ENCODE measurements at places on chromosomes 6 and 20.

DNA sequence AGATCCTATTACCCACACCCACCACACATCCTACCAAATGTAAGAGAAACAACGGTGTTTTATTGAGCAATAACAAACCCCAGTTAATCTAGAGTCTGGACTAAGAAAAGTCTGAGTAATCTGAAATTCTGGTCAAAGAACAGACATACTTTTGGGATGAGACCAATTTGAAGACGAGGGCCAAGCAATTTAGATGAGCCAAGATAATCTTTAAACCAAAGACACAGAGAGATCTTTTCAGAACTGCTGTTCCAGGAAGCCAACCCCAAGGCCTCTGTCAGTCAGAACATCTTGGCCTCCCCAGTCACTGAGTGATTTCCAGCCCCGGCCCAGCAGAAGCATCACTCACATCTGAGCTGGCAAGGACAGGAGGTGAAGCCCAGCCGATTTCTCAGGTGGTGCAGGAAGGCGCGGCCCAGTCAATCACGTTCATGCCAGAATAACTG, 118.5 kb upstream of the SYNDIG1 start:
- no peak for DNase-seq

DNA sequence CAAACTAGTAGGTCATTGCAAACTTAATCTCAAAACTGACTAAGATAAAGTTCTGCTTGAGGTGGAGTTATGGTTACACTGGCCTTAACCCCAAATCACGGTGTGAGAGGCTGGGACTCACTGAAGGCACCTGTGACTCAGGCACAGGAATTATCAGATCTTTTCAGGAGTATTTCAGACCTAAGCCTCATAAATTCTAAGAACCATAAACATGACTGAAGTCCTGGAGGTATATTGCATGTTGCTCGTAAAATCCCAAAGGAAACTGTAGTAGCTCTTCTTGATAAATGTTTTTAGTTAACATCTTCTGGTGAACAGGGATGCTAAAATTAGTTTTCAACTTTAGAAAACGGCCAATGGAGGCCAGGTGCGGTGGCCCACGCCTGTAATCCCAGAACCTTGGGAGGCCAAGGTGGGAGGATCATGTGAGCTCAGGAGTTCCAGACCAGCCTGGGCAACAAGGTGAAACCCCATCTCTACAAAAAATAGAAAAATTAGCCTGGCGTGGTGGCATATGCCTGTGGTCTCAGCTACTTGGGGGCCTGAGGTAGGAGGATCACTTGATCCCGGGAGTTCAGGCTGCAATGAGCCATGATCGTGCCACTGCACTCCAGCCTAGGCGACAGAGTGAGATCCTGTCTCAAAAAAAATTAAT, 36.5 kb downstream of the DZANK1 start:
- DNase-seq = no peak

- DNase-seq = no peak
These were observed at the start of gene TUBB2B for GRCh38 chr6:3227363-3228045. Gene TUBB2B (minus strand): TSS chr6:3227653. CDS start chr6:3227543, 110 bp downstream.

DNA sequence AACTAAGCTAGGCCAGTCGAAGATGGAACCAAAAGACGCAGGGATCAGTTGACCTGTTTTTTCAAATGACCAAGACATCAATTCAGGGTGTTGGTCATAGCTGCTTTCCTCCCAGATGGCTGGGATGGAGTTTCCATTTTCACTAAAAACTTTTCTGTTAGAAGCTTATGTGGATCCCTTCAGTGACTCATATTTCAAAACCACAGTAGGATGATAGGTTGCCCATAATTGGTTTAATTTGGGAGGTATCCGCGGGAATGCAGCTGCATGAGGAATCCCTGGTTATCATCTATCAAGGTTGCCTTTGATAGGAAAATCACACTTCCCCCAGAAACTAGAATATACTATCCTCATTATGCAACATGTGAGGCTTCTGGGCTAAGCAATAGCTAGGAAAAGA, 150.9 kb upstream of the MLIP start:
- DNase-seq = no peak

DNA sequence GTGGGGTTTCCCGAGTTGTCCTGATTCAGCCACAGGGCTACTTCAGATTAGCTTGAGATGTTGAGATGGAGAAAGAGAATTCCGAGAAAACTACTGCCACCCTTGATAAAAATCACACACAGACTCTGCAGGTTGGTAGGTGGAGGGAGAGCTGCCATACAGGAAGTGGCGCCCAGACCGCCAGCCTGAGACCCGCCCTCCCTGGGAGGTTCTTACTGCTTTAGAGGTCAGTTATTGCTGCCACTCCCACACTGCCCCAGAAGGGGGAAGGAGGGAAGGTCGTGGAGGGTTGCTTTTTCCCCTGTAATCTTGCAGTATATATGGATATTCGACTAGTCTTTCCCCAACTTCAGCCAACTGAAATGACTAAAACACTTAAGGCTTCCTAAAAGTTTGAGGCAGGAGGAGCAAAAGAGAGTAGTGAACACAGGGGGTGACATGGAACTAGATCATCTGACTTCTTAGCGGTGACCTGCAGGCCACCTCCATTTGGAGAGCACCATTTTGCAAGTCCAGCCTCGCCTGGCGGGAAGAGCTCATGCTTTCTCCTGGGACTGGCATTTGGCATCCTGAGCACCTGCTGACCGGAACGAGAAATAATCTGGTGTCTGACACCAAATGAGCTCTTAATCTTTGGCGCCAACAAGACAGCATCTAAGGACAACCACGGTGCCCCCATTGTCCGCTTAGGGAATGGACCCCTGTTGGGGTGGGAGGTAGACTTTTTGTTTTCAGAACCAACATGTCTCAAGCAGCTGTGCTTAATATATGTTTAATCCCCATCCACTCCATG, 35.7 kb upstream of the SLC22A1 start:
- no peak for DNase-seq

DNA sequence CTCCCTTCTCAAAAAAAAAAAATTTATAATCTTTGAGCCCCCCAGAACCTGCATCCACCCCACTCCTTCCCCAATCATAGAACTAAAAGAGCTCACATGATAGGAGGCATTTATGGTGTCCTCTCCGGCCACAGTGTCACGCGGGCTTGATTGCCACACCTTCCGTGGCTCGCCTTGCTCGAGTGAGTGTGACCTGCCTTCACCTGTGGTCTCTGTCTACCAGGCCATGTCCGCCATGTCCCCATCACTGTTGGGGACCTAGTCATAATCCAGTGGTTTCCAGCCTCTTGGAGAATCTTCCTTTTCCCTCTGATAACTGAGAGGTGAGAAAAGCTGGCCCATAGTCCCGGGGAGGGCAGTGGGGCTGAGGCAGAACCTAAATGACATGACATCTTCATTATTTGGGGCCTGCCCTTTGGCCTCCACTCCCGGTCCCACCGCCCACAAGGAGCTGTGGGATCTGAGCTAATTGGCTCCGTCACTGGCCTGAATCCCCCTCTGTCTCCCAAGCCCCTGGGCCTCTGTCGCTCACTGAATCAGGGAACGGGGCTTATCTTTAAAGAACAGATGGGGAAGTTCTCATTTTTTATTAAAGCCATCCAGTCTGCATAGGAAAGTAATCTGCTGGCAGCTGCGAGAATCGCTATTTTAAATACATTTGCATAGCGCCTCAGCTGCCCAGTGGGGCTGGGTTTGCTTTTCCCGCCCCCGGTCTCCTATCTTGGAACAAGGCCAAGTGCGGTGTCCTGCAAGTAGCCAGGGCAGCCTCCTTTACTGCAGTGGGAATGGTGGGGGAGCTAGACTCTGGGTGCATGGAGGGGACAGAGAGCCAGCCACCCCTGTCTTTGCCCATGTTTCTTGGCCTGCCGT, 197.6 kb upstream of the PMEPA1 start:
- DNase-seq = no peak

DNA sequence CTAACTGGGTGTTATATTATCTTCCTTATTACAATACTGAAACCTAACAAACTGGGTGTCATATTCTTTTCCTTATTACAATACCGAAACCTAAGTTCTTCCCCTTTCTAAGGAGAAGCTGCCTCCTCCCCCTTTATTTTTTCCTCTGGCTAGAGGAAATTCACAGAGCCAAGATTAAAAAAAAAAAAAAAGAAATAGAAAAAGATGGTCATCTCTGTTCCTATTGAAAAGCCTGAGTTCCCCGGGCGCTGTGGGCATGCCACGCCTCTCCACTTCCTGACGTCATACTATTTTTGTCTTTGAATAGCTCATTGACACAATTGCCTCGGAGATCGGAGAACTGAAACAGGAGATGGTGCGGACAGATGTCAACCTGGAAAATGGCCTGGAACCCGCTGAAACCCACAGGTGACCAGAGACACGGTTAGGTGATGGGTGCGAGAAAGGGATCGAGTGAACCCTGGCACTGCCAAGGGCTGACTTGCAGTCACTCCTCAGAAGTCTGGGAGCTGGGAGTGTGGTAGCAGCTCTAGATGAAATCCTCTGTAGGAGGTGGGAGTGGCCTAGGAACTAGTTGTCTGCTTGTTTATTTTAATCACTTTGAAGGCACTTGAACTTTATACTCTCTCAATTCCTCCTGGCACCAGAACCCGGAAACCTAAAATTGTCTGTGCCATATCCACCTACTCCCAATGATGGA, 82.2 kb upstream of the NAA20 start:
- DNase-seq = no peak

DNA sequence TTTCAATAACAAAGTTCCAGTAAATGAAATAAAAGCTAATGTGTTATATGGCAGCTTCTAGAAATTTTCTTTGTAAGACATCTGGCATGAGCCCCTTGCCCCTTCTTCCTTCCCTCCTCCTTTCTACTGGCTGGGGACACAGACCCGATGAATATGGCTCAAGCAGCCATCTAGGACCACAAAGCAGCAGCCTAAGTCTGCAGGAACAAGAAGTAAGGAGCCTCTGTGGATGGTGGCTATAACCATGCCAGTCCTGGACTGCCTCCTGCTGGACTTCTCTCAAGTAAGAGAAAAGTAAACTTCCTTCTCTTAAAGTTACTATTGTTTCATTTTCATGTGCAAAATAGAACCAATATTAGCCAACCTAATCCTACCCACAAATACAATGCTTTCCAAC, 114.9 kb upstream of the DST start:
- no peak for DNase-seq

DNA sequence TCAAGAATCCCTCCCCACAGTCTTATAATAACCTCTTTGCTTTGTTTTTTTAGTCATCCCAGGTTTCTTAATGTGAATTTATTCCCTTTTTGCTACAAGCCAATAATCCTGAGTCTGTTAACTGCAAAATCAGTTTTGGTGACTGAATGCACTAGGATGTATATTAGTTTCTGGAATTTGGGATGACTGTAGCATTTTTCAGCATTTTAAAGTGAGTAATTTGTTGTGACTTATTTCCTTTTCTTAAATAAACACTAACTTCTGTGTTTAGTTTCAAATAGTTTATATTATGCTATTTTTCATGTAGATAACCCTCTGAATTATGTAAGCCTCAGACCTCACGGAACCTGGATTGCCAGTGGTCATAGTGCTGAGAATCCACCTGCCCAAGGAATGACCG, 5.5 kb downstream of the CST1 start:
- no peak for DNase-seq

GRCh38 chr6:157433678-157434081, 52.7 kb downstream of the ZDHHC14 start:
- DNase-seq = no peak

GRCh38 chr6:84065693-84066290, 32.2 kb downstream of the MRAP2 start:
- no peak for DNase-seq

- no peak for DNase-seq
These were observed 5.4 kb upstream of the IER3 start for GRCh38 chr6:30749554-30750378.

GRCh38 chr20:47305667-47306066, 50.8 kb downstream of the ZMYND8 start:
- no peak for DNase-seq

DNA sequence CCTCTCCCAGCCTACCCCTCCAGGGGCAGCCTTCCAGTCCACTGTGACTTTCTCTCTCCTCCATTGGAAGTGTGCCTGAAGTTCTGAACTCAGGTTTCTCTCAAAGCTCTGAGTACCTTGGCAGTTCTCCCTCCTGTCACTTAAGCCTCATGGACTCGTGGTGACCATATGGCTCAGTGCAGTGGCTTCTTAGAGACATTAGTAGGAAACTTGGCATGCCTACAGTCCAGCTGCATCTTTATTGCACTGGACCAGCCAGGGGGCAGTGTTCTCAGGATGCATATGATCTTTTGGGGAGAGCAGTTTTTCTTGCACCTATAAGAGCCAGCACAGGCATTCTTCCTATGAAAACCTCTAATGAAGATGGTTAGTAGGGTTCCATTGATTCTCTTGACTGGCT, 47.5 kb upstream of the KCNK16 start:
- DNase-seq = no peak

DNA sequence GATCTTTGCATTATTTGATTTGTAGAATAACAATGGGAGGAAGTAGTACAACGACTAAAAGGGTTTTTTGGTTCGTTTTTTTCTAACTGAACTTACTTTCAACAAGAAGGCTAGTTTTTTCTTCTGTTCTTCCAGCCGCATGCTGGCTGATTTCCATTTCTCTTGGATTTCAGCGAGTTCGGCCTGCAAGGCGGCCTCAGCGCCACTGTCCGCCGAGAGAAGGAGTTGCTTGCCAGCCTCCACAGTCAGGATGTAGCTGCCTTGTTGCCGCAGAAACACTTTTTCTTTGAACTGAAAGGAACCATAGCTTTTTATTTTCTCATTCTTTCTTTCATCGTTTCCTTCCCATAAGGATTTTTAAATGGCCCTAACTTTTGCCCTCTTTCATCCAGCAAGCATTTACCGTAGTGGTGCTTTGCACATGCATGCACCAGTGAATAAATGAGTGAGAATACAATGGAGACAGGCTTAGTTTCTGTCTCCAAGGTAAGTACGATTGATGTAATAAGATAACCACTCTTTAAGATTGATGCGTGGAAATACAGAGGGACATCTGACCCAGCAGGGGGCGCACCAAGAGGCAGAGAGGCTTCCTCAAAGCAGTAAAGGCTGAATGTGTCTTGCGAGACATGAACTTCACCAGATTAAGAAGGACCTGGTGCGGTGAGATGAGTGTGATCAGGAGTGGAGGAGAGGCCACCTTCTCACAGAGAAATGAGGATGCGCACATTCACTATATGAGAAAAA, 398.8 kb downstream of the ESR1 start:
- DNase-seq = peak; percentile 48

DNA sequence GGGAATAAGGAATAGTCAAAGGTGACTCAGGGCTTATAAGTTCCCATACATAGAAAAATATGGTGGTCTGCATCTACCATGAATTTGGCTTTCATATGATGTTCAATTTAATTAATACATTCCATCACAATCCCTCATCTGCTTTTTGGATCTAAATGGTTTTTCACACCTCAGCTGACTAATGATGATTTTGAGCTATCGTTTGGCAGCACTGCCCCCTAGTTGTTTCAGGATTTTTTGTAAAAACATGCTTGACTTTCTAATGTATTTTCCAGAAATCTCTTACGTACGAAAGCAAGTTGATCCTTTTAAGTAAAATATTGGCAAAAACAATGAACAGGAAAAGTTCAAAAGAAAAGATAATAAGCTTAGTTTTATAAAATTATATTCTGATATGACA, 408.6 kb upstream of the ADGRB3 start:
- no peak for DNase-seq

All from activated T-cell treated with anti-CD3 and anti-CD28 coated beads, Interleukin-2, amount 50 U/mL, for 1 hour (primary cell).